ENCODE measurements at places on chromosomes 4 and X.

GRCh38 chrX:108537005-108537404 is 97.4 kb downstream of the COL4A5 start:
- DNase-seq: peak; percentile 1

DNA sequence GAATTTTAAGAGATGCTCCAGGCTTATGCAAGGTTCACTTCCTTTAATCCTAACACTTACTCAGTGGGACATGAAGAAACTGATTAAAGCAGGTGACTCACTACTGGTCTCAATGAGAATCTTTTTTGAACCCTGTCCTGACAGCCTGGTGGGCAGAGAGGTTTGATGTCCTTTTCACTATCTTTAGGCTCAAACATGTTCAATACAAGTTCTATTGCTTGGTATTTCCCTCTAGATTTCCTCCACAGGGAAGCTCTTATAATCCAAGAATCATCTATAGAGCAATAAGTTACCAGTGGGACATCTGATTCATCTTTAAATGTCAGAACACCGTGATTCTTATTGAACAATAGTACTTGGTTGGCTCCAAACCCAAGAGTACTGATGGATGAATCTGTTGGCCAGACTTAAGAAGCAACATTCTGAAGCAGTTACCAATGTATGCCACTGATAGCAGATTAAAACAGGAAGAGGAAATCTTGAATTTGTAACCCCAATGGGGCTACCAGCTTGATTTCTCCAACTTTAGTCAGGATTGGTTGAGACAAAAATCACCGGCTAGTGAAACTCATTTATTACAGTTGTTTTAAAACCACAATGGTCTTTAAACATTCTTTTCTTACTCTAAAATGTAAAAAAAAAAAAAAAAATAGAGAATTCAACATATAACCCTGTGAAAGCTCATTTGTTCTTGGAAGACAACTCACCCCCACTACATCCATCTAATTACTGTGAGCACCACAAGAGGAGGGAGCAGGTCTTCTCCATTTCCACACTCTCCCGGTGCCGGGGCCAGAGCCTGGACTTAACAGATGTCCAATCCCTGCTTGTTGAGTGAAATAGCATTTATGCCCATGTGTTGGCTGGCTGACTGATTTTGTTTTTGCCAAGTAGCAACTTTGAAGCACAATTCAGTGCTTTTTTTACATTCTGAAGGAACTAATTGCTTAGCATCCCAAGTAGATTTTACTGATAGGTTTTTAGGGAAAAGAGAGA is 43.3 kb downstream of the FGFBP1 start:
- no peak for DNase-seq

DNA sequence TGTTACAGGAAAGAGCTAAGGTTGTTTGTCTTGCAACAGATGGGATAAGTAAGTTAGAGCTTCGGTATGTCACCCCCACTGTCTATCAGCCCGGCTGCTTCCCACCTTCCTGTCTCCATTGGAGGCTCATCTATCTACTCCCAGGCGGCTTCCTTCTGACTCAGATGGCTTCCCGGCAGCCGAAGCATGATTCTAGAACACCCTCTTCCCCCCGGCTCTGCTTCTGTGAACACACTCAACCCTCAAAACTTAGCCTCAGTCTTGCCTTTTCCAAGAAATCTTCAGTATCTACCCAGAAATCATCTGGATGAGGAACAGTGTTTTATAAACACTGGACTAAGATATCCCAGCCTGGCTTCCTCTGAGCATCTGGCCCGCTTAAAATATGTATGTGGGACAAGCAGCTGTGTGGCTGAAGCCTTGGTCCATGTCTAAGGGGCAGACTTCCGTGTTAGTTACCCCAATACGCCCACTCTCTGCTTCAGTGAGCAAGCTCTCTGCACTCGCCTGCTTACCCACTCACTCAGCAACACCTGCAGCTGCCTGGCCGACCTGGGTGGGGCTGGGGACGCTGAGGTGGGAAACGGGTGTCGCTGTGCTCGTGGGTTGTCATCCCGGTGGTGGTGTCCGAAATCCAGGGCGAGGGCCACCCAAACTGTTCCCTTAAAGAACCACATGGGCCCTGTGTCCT is 12.0 kb upstream of the SLC2A9 start:
- no peak for DNase-seq

- no peak for DNase-seq
Observed at GRCh38 chrX:136447968-136448367, 39.8 kb upstream of the BRS3 start.

- DNase-seq: no peak
Observed at GRCh38 chrX:20237864-20238263, 28.8 kb downstream of the RPS6KA3 start.

DNA sequence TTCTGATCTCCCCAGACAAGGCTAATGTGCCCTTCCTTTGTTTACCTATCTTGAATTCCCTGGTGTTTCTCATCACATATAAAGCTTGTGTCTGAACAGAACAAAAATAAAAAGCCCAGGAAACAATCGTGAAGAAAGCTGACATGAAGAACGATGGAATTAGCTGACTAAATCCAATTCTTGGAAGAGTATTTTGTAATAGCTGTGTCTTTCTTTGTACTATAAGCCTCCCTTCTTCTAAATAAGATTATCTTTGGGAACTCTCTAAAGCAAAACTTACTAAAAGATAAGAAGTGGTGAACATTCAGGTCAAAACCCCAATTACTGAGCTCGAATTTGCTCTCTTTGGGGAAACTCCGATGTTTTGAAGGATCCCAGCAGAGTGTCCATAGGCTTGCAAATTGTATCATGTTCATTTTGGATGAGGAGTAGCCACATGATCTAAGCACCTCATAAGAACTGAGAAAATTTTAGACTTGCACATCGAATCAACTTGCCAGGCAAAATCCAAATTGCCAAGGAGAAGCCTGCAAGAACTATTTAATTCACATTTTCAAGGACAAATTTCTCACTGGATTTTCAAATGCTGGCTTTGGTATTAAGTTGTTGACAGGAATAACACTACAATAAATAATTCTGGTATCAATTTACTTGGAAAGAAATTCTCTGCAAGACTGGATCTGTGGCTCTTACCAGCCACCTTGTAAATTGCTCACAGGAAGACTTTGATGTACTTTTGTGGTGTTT is 106.2 kb downstream of the LNX1 start:
- no peak for DNase-seq

GRCh38 chr4:108901291-108901690 is 138.4 kb upstream of the ETNPPL start:
- no peak for DNase-seq
